ENCODE measurements at places on chromosomes 5 and 9.
A peak's percentile ranks its signal among the peaks of the same experiment; 100 is the strongest.

GRCh38 chr9:121082075-121082474 lies 7.3 kb downstream of the CNTRL start:
- no peak for DNase-seq

DNA sequence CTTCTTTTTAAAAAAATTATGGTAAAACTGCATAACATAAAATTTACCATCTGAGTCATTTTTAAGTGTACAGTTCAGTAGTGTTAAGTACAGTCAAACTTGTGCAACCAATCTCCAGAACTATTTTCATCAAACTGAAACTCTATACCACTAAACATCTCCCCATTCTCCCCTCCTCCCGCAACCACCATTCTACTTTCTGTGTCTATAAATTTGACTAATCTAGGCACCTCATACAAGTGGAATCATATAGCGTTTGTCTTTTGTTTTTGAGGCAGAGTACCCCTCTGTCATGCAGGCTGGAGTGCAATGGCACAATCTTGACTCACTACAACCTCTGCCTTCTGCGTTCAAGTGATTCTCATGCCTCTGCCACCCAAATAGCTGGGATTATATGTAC lies 24.0 kb upstream of the EBF1 start:
- no peak for DNase-seq

GRCh38 chr5:134111741-134112647 lies 2.5 kb upstream of the TCF7 start:
- peak; percentile 45 for DNase-seq

DNA sequence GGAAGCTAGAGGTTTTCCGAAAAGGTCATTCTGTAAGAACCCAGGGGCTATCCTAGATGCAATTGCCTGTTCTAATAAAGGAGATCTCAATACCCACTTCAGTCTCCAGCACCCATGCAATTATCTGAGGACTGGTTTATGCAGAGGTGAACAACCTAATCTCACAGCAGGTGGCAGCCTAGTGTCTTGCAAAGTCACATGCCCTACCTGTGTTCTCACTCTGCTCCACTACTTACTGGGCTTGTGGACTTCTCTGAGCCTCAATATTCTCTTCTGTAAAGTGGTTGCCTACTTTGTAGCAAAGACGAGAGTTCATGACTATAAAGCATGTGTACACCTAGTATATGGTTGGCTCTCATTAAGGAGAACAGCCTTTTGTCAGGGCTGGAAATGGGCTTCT lies 21.0 kb upstream of the ALDH1B1 start:
- DNase-seq: peak; percentile 52

GRCh38 chr5:160837749-160838593 lies 14.0 kb downstream of the ATP10B start:
- DNase-seq: no peak

GRCh38 chr5:55096861-55097260 lies 5.6 kb upstream of the GZMA start:
- peak; percentile 81 for DNase-seq

GRCh38 chr5:6448622-6449464 lies at the start of gene UBE2QL1:
Gene UBE2QL1, plus strand, starts transcription at chr5:6448859. Its CDS starts 35 bp downstream, at chr5:6448894.
- DNase-seq: no peak

- no peak for DNase-seq
Observed at GRCh38 chr9:136078024-136078423, 17.1 kb downstream of the NACC2 start.

DNA sequence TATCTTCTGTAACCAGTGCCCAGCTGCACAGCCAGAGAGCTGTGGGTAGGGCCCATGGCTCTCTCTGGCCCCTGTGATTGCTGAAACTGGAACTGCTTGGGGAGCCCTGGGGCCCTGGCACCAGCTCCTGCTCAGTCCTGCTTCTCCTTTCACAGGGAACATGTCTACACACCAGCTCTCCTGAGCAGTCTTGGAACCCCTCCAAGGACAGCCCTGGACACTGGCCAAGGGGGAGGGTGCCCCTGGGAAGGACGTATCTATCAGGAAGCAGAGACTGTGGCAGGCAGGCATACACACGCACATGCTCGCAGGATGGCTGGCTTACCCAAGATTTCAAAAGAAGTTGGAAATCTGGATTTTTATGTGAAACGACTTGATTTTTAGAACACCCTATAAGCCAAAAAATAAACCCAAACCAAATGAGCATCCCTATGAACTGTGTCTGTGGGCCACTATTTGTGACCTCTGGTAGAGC lies 8.8 kb upstream of the TRAF1 start:
- DNase-seq: no peak
